ENCODE measurements at places on chromosomes 3 and 15.

DNA sequence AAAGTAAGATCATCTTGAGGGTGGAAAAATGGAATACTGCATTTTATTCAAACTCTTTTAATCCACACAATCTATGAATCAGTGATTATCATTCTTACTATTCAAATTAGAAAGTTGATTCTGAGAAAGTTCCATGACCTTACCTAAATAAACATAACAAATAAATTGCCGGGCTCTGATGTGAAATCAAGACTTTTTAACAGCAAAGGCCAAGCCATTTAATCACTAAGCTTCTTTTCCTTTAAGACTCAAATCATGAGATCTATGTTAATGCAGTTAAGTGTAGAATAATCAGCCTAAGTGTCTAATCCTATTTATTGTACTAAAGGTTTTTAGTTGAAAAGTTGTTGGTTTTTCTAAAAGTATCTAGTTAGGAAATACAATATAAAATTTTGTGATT lies 857.0 kb downstream of the SI start:
- no peak for DNase-seq

- no peak for DNase-seq
Observed at GRCh38 chr3:156587760-156588069, 32.8 kb upstream of the SSR3 start.

DNA sequence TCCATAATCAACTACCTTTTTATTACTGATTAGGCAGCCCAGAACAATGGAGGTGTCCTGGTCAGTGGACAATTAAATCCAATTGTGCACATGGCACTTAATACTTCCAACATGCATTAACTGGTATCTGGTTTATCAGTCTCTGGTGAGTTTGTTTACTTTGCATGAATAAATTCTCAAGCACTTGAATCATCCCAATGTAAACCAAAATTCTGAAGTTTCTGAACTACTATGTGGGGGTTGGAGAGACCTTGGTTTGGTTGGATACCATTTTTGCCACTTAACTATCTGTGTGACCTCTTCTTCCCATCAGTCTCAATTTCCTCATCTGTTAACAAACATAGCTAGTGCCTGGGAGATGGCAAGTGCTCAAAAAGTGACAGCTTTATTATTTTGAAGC lies 70.5 kb upstream of the MAP4 start:
- DNase-seq = no peak

DNA sequence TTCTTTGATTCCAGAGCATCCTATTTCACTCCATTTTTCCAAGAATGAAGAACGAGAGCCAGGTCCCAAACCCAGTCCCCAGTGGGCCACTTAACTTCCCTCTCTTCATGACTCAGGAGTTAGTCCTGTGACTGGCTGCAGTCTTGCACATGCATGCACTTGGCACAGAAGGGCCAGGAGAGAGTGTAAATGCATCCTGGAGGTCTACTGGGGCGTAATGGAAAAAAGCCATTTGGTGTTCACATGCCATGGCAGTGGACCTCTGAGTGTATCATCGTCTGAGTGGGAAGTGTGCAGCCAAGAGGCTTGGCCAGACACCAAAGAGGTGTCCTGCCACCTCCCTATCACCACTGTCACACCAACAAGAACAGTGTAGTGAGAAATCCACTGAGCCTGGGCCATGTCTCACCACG lies 15.1 kb upstream of the RFTN1 start:
- no peak for DNase-seq

GRCh38 chr3:148991219-148992026 lies at the start of gene GYG1:
TSS of gene GYG1 (plus strand) at chr3:148991540. CDS start at chr3:148991641, 101 bp downstream.
- DNase-seq = peak; percentile 63

DNA sequence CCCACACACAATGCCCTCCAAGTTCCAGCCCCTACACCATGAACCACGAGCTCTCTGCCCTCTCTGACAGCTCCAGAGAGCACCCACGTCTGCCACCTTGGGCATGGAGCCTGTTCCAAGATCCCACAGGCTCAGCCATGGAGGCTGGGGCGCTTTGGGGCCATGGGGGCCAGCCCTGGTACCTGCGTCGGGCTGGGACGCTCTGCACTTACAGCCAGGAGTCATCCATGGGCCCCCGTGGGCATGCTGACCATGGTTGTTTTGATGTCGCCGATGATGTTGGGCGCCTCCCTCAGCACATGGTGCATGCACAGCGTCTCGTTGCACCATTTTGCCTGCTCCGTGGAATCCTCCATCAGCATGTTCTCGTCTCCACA lies 51.9 kb upstream of the UBE2Q2 start:
- DNase-seq = no peak

GRCh38 chr3:112469671-112470070 lies 29.6 kb downstream of the BTLA start:
- DNase-seq = no peak

DNA sequence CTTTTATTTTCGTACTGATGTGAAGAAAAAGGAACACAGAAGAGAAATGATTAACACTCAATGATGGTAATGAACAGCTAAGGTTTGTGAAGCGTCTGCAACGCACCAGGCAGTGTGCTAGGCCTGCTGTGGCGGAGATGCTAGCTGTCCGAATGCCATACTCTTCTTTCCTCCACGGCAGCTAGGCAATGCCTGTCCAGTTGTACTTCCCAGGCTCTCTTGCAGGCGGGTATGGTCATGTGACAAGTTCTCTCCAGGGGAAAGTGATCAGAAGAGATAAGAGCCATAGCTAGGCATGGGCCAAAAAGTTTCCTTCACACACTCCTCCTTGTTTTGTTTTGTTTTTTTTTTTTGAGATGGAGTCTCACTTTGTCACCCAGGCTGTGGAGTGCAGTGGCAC lies 6.7 kb downstream of the TADA3 start:
- no peak for DNase-seq

GRCh38 chr3:190101320-190102011 lies 19.2 kb downstream of the P3H2 start:
- DNase-seq = no peak

- no peak for DNase-seq
Observed at GRCh38 chr3:101994386-101994785, 145.1 kb downstream of the NFKBIZ start.

DNA sequence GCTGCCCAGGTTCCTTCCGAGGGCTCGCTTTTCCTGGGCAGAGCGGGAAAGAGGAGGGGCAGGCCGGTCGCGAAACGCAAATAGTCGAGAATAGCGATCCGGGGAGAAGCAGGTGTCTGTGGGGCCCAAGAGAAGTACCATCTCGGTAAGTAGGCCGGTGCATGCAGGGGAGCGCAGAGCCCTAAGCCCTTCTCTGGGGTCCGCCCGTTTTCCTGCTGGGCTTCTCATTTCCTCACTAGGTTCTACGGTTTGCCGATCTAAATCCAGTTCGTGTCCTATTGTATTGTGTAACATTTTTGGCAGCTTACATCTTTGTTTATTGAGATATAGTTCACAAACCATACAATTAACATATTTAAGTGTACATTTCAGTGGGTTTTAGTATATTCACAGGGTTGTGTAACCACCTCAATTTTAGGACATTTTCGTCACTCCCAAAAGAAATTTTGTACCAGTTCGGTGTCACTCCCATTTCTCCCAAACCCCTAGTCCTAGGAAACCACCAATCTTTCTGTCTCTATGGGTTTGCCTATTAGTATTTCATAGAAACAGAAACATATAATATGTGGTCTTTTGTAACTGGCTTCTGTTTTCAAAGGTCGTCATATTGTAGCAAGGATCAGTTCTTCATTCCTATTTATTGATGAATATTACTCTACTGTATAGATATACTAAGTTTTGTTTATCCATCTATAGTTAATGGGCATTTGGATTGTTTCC lies 6.8 kb upstream of the TRIM69 start:
- no peak for DNase-seq

- DNase-seq = no peak
Observed at GRCh38 chr3:191198932-191199331, at the start of gene OSTN. TSS of gene OSTN (plus strand) at chr3:191199241. CDS start at chr3:191212533, 13,292 bp downstream.

DNA sequence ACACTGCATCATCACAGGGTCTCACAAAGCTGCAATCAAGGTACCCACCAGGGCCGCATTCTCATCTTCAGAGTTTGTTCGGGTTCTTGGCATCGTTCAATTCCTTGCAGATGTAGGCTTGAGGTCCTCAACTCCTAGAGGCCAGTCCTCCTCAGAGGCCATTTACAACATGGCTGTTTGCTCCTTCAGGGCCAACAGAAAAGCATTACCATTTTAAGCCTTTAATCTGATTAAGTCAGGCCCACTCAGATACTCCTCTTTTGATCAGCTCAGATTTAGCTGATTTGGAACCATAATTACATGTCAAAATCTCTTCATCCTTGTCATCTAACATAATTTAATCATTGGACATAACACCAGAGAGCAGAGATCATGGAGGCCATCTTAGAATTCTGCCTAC lies 55.4 kb downstream of the BFSP2 start:
- DNase-seq = no peak

DNA sequence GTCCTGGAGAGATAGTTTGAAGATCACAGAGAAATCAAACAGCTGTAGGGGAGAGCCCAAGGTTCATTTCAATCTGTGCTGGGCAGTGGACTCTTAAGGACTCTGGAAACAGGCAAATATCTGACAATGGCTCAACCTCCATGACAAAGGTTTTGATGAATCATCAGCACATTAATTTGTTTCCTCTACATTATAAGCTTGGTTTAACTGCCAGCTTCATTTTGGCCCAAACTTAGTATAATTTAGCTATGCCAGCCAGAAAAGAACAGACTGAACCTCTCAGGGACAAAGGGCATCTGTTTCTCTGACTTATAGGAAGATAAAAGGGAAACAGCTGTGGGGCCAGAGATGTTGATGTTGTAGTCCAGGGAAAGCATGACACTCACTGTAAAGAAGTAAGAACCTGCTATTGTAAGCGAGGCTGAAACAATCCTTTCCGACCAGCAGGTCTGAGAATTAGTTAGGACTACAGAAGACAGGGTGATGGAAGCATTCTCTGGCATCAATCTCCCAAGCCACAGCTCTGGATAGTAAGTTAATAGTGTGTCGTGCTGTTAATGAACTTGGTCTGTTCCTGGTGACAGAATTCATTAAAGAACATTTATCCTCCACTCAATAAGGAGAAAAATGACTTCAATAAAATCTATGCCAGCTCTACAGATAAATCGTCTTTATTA lies 110.1 kb downstream of the KCNMB2 start:
- no peak for DNase-seq

DNA sequence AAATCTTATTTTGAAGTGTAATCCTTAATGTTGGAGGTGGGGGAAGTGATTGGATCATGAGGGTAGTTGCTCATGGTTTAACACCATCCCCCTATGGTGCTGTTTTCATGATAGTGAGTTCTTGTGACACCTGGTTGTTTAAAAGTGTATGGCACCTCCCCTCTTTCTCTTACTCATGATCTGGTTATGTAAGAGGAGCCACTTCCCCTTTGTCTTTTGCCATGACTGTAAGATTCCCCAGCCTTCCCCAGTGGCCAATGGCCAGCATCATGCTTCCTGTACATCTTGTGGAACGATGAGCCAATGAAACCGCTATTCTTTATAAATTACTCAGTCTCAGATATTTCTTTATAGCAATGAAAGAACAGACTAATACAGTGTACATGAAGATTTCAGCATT lies 39.8 kb upstream of the GMNC start:
- DNase-seq = no peak

DNA sequence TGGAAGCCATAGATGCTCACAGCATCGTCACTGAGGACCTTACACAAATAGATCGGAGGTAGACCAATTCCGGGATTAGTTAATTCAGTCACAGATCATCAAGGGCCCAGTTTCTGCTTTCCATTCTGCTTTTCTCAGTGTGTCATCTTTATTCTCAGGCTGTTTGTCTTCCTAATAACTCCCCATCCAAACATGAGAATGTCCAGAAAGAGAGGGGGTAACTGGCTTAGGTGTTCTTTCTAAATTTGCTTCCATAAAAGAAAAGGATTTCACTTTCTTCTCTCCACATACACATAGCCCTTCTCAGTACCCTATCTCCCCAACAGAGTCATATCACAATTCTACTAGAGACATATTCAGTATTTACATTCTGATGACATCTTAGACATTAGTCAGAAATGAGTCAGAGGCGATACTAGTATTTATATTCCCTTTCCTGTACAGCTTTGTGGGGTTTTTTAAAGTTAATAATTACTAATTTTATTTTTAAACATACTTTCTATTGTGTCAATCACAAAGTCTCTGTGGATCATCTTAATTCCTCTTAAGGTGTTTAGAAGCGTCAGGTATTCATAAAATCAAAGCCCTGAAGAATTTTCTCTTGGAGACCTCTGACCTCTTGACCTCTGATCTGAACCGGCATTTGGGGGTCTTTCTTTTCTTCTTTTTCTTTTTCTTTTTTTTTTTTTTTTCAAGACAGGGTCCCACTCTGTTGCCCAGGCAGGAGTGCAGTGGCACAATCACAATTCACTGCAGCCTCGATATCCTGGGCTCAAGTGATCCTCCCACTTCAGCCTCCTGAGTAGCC lies 24.3 kb upstream of the IL12A start:
- no peak for DNase-seq

GRCh38 chr3:124619887-124620599 lies 110.2 kb upstream of the UMPS start:
- DNase-seq = no peak

- DNase-seq = no peak
Observed at GRCh38 chr15:50624616-50625168, 61.9 kb downstream of the TRPM7 start.

DNA sequence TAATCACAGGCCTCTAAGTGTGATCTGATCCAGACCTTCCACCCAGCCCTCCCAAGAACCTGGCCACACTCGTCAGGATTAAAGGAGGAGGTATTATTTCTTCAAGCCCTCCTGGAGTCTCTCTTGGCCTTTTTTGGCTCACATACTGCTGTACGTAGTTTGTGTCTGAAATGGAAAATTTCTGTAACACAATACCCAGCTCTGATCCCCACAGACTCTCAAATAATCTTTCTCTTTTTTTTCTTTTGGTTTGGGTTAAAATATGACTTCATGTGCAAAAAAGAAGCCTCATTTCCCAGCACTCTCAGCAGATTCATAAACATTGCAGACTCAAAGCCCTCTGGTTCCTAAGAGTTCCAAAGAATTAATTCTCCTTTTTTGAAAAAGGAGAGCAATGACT lies 96.5 kb upstream of the PHLDB2 start:
- DNase-seq = no peak

DNA sequence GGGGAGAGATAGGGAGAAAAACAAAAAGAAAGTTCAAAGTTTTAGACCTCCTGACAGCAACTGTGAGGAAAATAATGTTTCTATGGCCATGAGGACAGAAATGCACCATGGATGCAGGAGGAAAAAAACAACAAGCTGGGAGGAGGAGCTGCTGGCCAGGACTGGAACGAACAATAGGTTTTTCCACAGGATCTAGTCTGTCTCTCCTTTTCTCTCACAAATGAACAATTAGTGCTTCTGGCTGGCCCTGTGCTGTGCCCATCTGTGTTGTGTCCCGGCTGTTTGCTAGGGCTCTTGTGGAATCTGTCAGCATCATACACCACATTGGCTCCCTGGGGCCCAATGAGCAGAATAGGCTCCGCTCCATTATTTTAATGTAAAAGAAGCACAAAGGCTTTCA lies 15.2 kb downstream of the GK5 start:
- no peak for DNase-seq

DNA sequence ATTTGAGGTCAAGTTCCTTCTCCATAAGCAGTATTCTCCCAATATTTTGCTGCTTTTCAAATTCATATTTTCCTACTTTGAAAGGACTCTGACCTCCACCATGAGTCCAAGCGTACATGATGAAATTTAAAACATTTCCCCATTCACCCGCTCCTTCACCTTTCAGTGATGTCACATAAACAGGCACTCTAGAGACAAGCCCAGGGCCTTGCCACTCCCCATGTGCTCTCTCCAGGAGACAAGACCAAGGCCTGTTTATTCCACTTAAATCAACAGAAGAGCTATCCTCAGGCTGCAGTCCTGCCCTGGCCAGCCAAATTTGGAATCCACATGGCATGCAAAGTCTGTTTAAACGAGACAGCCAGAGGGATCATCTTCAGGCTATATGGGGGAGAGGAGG lies 161.5 kb downstream of the ARRDC4 start:
- no peak for DNase-seq

Measured in T-helper 17 cell (primary cell).